Left forelimb (tissue), 1 donor: ENCODE measurements at places on chromosomes 2 and 18.

DNA sequence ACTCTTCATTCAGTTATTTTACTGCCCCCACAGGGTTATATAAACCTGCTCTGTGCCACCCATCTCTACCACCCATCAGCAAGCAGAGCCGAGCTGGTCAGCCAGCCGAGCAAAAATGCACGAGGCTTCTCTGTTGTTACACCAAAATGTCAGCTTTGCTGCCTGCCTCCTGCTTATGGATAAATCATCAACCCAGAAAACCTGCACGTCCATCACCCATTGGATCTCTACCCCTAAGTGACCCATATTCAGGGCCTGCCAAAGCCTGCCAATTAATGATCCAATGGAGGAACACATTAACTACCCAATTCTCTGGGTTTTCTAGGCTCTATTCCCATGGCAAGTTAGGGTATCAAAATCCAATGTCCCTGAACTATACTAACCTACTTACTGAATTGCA is 365.5 kb upstream of the ACVR2A start:
- no peak for DNase-seq

GRCh38 chr18:26017929-26018328 is 72.5 kb downstream of the SS18 start:
- DNase-seq: no peak

DNA sequence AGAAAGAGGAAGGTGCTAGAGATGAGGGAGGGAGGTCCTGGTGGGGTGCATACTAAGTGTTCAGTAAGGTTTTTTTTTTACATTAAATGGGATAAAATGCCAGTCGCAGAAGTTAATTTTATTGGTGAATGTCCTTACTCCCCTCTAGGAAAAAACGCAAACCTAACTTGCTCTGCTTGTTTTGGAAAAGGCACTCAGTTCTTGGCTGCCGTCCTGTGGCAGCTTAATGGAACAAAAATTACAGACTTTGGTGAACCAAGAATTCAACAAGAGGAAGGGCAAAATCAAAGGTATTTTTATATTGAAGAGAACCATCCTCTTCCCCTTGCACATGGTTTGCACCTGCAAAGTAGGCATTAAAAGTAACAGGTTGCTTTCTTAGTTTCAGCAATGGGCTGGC is 12.7 kb upstream of the IL18R1 start:
- no peak for DNase-seq

GRCh38 chr2:143513081-143513480 is 383.9 kb downstream of the ARHGAP15 start:
- no peak for DNase-seq

DNA sequence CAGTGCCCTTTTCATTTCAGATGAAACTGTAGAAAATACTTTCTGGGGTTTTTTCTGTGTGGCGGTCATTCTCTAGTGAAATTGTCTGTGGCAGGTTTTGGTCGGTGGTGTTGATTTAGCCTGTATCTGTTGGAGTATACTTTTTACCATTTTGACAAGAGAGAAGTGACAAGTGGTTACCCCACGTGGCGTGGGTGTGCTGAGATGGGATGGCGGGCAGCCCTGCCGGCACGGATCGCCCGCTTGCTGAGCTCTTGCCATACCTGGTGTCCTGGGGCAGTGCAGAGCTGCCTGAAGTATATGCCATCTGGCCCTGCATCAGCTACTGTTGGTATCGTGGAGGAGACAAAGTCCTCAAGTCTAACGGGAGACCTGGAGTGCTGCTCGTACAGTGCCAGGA is 64.1 kb downstream of the MRPS9 start:
- no peak for DNase-seq

DNA sequence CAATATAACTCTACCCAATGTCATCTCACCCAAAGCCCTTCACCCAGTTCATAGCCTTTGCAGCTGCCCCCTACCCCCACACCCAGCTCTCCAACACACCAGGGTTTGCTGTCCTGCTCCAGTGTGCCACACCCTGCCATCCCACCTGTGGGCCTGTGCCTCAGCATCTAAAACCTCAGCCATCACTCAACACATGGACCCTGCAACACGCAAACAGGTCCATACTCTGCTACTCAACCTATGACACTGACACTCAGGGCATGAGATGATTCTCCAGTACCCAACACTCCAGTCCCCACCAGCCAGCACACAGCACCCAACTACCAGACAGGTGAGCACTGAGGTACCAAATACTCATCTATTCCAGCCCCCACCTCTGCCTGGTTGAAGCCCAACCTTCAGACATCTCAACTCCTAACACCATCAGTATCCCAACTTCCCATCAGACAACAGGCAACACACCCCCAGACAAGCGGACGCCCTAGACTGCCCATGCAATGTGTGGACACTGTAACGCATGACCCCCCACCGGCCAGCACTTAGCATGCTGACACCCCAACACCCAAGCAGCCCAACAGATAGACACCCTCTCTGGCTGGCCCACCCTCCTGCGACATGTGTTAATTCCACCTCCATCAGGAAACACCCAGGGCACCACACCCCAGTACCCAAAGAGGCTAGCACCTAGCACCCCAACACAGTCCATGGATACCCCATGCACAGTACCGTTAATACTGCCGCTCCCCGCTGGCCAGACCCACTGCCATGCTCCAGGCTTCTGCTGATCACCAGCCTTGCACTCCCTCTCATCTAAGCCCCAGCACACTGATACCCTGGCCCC is 25.0 kb downstream of the ZAP70 start:
- DNase-seq: peak; percentile 36

DNA sequence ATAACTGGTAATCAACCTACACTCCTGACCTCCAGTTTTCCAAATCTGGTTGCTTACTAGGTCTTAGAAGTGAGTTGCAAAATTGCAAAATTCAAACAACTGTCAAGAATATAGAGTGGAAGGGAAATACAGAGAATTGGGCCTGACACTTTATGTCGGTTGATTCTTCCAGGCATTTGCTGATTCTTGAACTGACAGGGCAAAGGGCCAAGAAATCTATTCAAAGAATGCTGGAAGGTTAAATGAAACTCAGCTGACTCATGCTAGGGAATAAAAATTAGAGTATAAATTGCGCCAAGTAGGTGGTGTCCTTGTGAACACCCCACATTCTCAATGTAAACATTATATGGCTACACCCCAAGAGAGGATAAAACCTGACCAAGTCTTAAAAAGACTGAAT is 21.5 kb upstream of the ZSCAN30 start:
- no peak for DNase-seq

- no peak for DNase-seq
Observed at GRCh38 chr2:211941216-211941747, 597.3 kb downstream of the ERBB4 start.

DNA sequence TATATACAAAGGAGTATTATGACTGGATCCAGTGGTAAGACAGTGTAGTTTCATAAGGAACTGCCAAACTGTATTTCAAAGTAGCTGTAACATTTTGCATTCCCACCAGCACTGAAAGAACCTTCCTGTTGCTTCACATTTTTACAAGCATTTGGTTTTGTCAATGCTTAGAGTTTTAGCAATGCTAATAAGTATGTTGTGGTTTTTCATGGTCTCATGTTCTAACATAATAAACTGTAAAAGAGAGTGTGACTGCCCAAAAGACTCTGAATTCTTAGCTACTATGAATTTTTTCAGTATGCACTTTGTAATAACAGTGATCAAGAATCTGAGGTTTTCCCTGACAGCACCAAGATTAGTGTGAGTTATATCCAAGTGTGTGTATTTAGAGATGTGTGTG is 604.2 kb downstream of the XIRP2 start:
- no peak for DNase-seq

DNA sequence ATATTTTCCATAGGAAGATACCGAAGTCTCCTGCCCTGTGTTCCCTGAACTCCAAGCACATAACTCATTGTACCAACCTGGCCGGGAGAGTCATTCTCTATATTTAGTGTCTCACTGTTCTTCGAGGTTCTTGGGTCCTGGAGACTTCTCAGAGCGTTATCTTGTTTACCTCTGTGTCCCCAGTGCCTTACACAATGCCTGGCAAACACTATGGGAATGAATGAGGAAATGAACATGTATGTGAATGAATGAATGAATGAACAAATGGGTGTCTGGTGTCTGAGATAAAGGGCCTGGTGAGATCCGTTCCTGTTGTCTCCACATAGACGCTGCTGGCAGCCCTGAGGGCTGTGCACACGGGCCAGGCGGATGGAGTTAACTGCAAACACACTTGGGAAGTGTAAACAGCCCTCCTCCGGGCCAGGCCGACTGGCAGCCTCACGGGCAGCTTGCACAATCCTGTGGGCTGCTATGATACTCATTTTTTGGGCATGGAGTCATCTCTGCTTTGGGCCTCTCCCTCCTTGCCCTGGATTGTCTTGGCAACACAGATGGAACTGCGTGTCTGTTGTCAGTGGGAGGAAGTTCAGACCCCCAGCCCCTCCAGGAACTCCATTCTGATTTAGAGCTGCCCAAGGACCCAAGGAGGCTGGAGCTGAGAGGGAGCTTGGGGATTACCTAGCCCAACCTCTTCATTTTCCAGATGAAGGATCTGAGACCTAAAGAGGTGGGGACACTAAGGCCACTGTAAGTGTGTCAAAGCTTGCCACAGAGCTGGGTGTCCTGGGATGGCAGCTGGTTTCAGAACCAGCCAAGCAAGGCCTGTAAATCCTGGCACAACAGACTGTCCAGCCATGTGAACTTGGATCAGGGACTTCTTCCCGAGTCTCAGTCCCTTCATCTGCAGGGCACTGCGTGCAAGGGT is 124.4 kb downstream of the INHBB start:
- peak; percentile 61 for DNase-seq

GRCh38 chr2:75432761-75433361 is 127.9 kb downstream of the EVA1A start:
- DNase-seq: no peak

DNA sequence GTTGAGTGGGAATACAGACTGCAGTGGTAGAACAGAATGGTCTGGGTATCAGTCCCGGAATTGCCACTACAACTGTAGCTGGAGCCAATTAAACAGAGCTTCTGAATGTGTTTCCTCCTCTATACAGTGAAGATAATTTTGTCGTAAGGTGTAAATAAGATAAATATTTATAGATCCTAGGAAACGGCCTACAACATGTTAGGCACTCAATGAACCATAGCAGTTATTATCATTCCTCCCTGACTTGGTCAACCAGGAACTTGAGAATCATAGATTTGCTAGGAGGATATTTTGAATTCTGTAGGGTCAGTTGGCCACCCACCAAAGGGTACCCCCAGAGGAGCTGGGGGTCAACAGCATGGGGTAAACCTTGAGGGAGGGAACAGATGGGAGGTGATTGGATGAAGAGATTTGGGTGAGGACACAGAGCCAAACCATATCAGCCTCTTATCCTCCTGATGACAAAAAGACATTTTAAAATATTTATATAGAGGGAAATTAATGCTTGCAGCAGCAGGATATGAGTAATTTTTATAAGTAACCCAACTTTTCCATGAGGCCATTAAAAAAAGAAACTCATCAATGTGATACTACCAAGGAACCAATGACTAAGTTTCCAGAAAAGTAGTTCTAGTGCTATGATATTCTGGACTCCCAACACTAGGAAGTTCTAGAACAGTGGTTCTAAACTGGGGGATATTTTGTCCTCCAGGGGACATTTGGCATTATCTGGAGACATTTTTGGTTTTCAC is 4.0 kb downstream of the DHRS9 start:
- DNase-seq: no peak

DNA sequence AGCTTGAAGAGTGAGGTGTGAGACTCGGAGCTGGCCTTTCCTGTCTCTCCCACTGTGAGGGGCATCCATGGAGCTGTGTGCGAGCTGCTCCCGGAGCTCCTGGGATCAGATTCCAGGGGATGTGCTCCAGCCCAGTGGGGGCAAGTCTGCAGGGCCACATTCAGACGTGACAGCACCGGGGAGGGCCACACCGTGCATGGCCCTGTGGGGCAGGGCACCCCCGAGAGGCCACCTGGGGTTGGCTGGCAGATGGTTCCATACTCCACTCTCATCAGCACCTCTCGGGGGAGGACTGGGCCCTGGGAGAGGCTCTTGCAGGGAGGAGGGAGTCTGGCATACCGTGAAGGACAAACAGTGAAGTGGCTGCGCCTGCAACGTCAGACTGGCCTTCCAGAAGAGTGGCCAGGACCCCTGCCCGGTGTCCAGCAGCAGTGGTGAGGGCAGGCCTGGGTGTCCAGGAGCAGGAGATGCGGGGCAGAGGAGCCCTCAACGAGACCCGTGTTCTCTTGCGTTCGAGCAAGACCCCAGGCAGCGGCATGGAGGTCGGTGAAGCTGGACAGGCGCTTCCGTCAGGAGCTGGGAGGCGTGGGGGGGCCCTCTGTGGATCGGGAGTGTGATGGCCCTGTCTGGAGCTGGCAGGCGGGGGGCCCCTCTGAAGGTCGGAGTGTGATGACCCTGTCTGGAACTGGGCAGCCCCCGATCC is 84.3 kb downstream of the ASB1 start:
- no peak for DNase-seq

GRCh38 chr2:216030216-216030615 is 16.9 kb upstream of the MREG start:
- DNase-seq: no peak

DNA sequence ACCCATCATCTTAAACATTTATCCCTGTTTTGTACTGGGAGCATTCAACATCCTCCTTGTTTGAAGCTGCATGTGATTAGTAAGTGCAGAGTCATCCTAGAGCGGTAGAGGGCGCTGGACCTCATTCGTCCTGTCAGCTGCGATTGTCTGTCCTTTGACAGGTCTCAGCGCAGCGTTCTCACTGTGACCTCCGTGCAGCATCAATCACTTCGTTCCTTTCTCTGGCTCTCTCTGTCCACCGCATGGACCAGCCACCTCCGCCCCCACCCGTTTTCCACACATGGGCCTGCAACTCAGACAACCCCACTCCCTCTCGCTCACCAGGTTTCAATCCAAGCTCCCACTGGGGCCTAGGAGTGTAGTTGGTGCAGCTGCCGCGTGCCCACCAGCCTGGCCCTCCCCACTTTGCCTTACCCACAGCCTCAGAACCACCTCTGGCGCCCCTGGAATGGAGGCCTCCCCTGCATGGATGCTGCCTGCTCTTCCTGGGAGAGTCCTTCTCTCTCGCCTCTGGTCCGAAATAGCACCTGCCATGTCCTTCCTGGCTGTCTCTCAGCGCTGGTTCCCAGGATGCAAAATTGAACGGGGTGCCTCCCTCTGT is 90.5 kb downstream of the NDUFA10 start:
- peak; percentile 70 for DNase-seq

GRCh38 chr2:65070856-65071255 is 14.6 kb downstream of the CEP68 start:
- no peak for DNase-seq

DNA sequence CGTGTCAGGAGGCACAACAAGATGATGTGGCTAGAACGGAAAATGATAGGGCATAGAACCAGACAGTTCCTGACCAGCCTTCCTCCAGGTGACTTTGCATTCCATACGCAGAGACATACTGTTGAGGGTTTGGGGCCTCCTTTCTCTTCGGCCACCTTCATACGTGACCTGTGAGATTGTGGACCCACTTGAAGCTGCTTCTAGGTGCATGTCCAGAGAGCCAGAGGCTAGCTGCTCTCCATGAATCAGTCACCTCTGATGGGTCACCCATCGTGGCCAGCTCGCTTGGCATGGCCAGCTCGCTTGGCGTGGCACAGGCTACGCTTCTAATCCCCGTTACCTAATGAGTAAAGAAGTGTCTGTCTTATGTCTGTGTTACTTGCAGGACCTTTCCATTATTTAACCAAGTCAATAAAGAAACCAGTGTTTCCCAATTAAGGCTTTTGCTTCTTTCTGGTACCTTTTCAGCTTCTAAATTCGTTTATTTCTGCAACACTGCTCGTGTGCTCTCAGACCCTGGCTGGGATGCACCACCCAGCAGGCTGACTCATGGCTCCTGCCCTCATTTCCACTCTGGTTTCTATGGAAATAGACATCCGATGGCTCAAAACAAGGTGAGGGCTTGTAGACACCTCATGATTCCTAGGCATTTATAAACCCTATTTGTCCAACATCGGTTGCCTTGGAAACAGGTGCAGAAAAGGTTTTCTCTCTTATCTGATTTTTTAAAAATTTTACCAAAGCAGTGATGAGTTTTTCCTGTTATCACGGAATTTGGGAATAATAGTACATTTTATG is 86.7 kb upstream of the B3GNT7 start:
- no peak for DNase-seq
